NCI-H345 (cell line): ENCODE measurements at places on chromosomes 5 and 9.

DNA sequence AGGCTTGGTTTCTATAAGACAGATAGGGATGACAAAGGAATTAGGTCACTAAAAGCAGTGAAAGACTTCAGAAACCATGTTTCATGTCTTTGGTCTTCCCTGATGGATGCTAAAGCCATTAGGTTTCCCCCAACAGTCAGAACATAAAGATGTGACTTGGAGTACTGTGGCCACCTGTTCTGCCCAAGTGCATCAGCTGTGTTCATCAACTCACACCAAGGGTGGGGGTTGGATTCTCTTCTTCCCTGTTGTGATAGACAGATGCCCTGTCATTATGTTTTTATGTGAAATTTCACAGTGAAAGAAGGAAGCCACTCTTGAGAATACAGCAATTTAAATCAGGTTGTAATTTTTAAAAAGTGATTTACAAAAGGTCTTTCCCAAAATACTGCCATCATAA is 196.8 kb downstream of the SH3GL2 start:
- DNase-seq: peak; percentile 5

DNA sequence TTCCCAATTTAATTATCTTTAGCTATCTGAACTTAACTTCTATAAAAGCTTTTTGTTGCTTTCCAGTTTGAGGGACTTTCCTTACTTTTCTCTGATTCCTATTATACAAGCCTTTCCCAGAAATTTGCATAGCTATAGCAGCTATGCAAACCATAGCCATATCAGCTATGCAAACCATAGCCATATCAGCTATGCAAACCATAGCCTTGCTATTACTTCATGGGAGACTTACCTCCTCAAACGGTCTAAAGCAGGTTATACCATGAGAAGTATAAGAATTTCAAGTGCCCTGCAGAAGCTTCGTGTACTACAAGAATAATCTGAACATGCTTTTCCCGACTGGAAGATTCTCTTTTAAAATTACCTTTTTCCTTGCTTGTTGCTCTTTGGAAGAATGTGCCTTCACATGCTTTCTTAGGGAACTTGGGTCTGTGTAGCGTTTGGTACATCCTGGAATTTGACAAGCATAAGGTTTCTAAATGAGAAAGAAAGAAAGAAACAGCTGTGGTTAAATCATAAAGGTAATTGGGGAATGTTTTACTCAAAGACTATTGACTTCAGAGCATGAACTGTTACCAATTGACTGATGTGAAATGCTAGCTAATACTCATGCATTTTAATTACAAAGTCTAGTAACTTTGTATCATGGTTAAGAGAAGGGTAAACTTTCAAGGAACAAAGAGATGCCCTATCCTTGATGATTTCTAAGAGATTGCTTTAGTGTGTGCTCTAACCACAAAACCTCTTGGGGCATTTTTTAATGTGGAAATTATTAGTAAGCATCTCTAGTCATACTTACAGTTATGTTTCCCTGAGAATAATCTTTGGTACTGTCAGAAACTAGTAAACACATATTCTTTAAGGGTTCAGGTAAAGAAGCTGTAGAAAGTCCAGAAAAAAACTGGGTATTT is 367.6 kb downstream of the GLIS3 start:
- DNase-seq: no peak

DNA sequence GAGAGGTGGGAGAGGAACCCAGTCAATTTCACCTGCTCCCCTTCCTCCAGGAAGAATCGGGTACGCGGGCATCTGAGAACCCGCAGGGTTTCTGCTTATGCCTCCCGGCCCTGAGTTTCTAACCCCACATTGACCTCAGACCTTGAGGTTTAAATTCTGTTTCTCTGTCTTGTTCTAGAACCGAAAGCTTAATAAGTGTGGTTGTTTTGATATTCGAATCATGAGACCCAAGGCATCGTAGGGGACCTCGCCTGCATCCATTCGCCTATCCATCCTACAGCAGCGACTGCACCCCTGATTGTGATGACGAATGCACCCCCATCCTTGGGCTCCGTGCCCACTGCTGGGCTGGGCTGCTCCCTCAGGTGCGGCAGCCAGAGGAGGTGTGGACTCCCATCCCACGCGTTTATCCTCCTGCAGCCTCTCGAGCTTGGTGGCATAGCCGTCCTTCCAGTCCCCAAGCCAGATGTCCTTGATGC is 80.8 kb upstream of the IER5L start:
- DNase-seq: no peak

DNA sequence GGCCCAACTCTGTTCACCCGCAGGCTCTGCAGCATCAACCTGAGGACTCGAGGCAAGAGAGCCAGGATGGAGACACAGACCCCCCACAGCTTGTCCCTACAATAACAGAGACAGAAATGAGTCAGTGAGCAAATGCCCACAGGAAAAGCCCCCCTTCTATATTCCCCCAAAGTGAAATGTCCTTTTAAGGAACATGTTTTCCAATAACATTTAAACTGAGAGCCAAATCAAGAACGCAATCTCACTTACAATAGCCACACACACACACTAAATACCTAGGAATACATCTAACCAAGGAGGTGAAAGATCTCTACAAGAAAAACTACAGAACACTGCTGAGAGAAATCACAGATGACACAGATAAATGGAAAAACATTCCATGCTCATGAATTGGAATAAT is 49.0 kb downstream of the TEX10 start:
- no peak for DNase-seq

DNA sequence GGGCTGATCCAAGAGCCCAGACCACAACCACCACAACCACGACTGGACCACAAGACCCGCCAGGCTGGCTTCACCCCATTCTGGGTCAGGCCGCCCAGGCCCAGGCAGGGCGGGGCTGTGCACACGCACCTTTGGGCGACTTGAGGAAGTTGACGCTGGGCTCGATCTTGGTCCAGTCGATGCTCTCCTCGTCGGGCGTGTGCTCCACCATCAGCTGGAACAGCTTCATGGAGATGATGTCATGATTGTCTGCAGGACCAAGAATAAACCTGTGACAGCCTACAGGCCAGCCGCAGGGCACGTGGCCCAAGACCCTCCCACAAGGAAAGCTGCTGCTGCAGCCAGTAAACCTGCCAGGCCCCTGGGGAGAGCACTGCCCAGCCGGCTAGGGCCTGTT is 17.3 kb downstream of the LMAN2 start:
- no peak for DNase-seq

DNA sequence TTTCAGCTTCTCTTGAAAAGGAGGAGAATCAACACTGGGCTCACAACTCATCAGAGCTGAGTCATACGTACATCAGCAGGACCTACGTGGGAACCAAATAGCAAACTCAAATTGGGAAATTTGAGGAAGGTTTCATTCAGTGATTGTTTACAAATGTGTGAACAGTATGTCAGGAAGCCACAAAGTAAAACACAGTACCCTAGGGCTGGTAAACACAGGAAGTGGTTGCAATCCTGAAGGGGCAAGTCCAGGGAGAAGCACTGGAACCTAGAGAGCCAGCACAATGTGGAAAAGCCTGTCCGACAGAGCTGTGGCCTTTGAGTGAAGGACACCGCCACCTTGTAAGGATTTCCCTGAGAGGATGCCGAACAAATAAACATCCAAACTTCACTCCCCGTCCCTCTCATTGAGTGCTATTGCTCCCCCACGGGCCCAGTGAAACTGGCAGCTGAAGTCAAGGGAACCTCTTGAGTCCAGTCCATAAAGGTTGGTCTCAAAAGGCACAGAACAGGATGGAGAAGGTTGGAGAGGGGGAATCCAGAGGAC is 26.7 kb upstream of the RICTOR start:
- DNase-seq: no peak

GRCh38 chr9:127136880-127137639 is 14.6 kb upstream of the ANGPTL2 start:
- DNase-seq: no peak

GRCh38 chr9:84711936-84712335 is 42.4 kb downstream of the NTRK2 start:
- peak; percentile 37 for DNase-seq

DNA sequence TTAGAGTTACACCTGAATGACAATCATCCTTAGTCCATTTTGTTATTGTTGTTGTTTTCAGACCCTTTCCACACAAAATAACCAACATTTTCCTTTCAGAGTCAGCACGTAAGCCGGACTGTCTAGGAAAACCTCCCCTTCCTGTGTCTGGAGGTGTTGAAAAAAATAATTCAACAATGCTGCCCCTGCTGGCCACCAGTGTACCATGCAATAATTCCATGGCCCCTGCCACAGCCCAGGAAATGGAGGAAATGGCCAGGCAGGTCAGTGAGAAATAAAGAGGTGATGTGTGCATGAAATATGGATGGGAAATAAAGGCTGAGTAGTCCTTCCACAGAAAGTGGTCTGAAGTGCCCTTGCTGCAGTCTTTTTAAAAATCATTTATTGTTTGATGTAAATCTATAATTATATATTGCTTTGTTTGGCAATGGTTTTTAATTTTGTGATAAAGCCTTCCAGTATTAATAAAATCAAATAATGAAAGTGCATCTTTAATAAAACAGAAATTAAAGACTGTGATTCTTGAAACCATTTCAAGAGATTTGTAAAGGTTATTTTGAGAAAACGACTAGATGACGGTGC is 152.8 kb upstream of the PAPPA start:
- no peak for DNase-seq

GRCh38 chr5:9467199-9468059 is 78.4 kb downstream of the SEMA5A start:
- DNase-seq: peak; percentile 16

GRCh38 chr5:395921-396530 is 47.0 kb upstream of the EXOC3 start:
- no peak for DNase-seq
